ENCODE measurements at places on chromosomes 4 and X.

GRCh38 chr4:145003675-145004074 is 94.3 kb downstream of the ANAPC10 start:
- DNase-seq = no peak

- DNase-seq = no peak
Observed at GRCh38 chrX:151183912-151184565, 7.7 kb downstream of the GPR50 start.

DNA sequence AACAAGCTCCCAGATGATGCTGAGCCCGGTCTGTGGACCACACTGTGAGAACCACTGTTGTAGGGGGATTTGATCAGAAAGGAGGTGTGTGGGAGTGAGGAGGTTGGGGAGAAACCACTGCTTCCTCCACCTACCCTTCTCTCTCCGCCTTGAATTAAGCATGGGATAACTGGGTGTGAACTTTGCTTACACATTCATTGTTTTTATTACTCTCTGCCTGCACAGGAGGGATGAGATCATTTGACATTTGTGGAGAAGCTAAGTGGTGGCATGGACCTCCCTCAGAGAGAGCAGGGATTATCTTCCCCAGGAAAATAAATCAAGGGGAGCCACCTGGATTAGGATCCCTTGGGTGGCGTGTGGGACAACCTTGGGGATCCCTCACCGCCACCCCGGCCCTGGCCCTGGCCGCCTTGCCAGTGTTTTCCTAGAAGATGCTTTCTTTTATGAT is 212.1 kb upstream of the ATP6AP2 start:
- no peak for DNase-seq

DNA sequence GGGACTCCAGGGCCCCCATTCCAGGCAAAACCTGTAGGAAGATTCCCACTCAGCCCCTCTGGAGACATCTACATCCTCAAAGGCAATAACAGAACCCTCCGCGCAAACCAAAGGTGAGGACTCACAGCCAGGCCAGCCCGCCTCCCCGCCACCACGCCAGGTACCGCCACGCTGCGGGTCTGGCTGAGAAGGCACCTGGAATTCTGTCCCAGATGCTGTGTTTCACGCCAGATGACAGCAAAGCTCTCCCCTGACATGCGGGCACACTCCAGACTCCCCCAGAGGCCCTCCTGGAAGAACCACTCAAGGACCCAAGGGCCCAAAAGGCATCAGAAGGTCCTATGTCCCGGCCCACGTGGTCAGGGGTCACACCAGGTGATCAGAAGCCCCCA is 59.6 kb downstream of the FAM53A start:
- no peak for DNase-seq

- DNase-seq = no peak
Observed at GRCh38 chrX:9315086-9315485, 149.8 kb upstream of the TBL1X start.

- DNase-seq = no peak
Observed at GRCh38 chrX:38656350-38656915, 95.1 kb downstream of the TSPAN7 start.

DNA sequence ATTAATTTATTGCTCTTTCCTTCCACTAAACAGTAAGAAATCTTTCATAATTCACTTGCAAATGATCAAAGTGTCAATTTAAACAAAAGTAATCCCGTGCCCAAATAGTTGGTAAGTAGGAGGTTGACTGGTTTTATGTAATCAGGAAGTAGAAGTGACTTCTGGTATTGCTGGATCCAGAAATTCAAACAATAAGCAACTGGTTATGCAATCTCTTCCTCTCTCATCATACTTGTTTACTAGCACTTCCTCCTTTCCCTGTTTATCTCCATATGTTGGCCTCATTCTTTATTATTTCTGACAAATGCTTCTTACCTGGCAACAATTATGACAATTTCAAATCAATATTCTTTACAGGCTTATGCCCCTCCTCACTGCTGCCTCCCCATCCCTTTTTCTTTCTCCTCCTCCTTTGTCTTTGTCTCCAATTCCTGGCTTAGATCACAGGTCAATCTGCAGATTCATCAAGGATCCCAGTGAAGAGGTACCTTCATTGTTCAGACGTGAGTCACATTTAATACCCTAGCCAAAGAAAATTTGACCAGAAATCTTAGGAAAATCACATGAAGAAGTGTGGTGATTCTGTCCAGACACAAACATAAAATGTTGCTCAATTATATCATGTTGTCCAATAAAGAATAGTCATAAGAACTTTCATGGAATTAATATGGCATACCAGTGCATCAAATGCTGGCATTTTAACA is 323.2 kb upstream of the PCDH7 start:
- DNase-seq = no peak

DNA sequence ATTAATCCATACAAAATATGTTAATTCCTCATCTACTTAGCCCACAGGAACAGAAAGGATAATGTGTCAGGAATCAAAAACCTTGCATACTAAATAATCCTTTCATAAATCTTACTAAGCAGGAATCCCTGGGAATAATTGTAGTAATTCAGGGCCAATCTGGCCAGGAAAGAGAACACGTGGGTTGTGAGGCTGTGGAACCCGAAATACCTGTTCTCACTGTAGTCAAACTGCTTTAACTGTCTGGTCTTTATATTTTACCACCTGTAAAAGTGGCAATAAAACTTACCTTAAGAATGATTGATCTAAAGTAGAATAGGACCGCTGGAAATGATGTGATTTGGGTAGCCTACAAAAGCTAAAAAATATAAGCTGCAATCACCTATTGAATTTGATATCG is 1620.9 kb downstream of the STIM2 start:
- no peak for DNase-seq

- no peak for DNase-seq
Observed at GRCh38 chrX:15418707-15419181, 34.5 kb upstream of the VEGFD start.

DNA sequence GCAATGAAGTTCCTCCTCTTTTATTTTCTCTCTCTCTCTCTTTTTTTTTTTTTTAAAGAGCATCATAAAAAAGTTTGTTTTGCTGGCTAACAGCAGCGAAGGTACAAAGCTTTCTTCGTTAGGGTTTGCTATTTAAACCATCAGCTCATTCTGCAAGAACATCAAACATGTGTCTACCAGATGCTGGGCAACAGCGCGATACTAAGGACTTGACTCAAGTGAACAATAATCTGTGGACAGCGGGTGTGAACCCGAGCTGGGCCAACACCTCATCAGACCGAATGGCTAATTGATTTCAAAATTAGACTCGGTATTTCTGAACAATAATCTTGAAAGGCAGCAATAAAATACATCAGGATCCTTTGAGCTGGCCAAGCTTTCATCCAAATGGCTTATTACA is 246.4 kb downstream of the FBXO8 start:
- DNase-seq = no peak

- DNase-seq = no peak
Observed at GRCh38 chrX:123173833-123174232, 10.2 kb upstream of the GRIA3 start.

- peak; percentile 61 for DNase-seq
Observed at GRCh38 chrX:133980406-133980805, 5.0 kb downstream of the GPC3 start.

- no peak for DNase-seq
Observed at GRCh38 chrX:23732704-23733103, 10.4 kb downstream of the ACOT9 start.
